ENCODE measurements at places on chromosomes 4 and X.
A peak's percentile ranks its signal among the peaks of the same experiment; 100 is the strongest.

- no peak for DNase-seq
These were observed 414.3 kb upstream of the RPS6KA3 start for GRCh38 chrX:20680998-20681397.

DNA sequence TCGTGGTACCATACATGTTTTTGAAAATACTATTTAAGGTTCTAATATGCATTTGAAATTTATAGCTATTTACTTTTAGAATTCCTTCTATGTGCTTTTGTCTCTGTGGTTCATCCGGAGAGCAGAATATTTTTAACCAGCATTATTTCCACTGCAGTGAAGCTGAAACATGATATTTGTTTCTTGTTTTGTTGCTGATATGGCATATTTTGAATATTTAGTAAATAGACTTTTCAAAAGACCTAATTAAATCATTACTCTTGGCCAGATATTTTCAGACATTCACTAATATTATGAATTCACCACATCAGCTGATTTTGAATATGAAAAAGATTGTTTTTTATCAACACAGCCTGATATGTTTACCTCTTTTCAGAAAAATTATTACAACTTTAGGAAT is 87.0 kb downstream of the FAT4 start:
- no peak for DNase-seq

- no peak for DNase-seq
These were observed 18.1 kb downstream of the CPLX1 start for GRCh38 chr4:807792-808191.

DNA sequence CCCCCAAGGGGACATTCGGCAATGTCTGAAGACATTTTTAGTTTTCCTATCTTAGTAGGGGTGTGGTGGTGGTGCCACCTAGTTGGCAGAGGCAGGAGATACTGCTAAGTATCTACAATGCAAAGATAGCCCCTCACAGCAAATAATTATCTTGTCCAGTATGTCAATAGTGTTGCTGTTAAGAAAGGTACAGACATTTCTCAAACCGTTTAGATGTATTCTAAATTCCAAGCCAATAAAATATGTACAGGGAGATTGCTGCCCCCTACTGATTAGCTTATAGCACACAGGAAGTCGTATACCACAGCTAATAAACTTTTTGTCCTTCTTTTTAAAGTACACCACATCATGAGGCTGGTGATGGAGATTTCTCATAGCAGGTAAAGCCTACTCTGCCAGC is 260.5 kb downstream of the TMA16 start:
- peak; percentile 11 for DNase-seq

DNA sequence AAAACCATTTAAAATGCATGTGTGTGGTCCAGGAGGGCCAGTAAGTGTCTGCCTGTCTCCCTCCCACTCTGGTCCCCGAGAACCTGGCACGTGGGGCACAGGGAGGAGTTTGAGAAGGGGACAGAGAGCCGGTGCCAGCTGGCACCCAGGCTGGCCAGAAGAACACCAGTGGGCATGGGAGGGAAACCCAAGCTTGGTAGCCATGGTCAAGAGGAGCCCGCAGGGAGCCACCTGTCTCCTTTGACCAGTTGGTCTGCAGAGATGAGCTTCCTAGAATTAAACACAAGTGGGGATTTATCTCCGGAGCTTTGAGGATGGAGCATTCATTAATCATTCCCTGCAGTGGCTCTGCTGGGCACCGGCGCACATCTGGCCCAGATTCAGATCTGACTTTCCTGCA is 41.6 kb downstream of the HMX1 start:
- DNase-seq = no peak

DNA sequence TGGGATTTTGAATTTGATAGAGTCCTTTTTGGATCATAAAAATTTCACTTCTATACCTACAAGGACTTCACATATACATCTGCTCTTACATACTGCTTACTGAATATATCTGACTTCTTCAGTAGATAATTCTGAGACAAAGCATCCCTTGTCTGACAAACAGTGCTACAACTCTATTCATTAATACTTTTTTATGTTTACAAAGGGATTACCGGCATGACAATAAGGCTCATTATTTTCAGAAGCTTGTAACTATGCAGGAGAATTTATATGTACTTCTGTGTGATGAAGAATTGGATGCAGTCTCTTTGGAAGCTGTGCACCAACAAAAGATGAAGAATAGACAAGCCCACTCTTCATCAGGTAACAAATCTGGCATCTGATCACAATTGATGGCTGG is 1070.3 kb downstream of the STIM2 start:
- no peak for DNase-seq

DNA sequence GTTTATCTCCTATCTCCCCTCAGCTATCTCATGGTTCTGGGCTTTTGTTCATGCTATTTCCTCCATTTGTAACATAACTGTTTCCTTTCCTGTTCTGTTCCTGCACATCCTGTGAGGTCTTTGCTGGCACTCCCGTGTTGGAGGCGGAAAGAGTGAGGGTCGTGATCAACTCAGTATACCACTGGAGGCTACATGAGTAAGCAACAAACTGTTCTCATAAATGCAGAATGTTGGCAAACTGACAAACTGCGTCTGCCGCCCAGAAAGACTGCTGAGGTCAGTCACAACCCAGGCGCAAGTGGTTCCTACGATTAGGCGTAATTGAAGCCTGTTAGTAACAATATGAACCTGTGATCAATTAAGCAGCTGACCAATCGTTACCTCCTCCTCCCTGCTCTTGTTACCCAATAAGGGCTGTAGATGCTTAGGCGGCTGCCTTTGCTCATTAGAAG is 48.8 kb downstream of the C4orf33 start:
- no peak for DNase-seq

GRCh38 chrX:103565752-103566151 is 19.6 kb upstream of the TCEAL4 start:
- peak; percentile 11 for DNase-seq

GRCh38 chr4:166092797-166093290 is 219.8 kb downstream of the TLL1 start:
- no peak for DNase-seq
